Ascending aorta (tissue), 2 donors: ENCODE measurements at places on chromosomes 5 and 9. TPM values are rescaled to one million over a fixed set of nuclear protein-coding genes. Genes with fewer than 3 reads are reported as not detected.

MSX2 gene
- not detected for total RNA-seq

PCSK1 gene
- 3.2 TPM for total RNA-seq

PRR16 gene
- 28.7 TPM for total RNA-seq

CRHBP gene
- 0.32 TPM for total RNA-seq

OR2V2 gene
- not detected for total RNA-seq

CATSPER3 gene
- not detected for total RNA-seq

NADK2 gene
- total RNA-seq, result 18.4 TPM

DNA sequence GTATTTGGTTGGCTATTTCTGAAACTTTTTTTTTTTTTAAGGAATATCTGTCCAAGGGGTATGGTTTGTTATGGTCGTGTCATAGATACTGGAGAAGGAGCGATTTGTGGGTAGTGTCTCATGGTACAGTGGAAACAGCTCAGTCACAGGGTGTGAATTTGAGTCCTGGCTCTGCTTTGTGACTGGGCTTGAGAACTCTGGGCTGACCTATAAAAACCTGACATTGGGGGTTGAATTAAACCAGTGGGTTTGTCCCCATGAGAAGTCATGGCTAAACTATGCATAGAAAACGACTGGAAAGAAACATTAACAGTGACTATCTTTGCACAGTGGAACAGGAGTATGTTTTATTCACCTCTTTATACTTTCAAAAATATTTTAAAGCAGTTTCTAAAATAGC is 54.7 kb downstream of the MACROH2A1 start:
- no peak overlapping the region for H3K27ac ChIP-seq
- H3K4me1 ChIP-seq, result no peaks in the 10 kb centered on the region
- H3K36me3 ChIP-seq, result peaks cover 77% of the 10 kb centered on the region
- H3K27me3 ChIP-seq, result no peaks in the 10 kb centered on the region

DNA sequence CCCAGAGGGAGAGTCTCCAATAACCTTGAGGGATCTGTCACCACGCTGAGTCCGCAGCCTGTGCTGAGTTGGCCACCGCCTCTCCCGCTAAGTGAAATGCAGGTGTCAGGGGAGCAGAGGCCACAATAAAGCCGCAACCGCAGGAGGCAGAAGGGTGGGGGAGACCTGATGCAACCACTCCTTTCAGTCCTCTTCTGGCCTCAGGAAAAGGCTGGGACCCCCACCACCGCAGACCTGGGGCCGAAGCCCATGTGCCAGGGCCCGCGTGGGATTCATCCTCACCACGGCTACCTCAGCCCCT is 576 bp downstream of the MAP1B start:
- H3K36me3 ChIP-seq, result no peaks in the 10 kb centered on the region
- H3K4me1 ChIP-seq, result peaks cover 12% of the 10 kb centered on the region
- peak overlapping the region; percentile 94 for H3K4me3 ChIP-seq
- no peak for DNase-seq
- H3K27me3 ChIP-seq, result no peaks in the 10 kb centered on the region

GRCh38 chr9:95874989-95875304 is 544 bp upstream of the ERCC6L2 start:
- peaks cover 3% of the 10 kb centered on the region for H3K4me1 ChIP-seq
- H3K4me3 ChIP-seq, result no peak overlapping the region
- DNase-seq, result peak; percentile 11
- no peak overlapping the region for H3K27ac ChIP-seq

GRCh38 chr5:151214614-151215545 is 9.0 kb downstream of the CCDC69 start:
- H3K27me3 ChIP-seq, result no peaks in the 10 kb centered on the region
- DNase-seq, result peak; percentile 64
- H3K27ac ChIP-seq, result peak overlapping the region; percentile 10
- H3K4me1 ChIP-seq, result peaks cover 6% of the 10 kb centered on the region
- no peaks in the 10 kb centered on the region for H3K36me3 ChIP-seq
- H3K4me3 ChIP-seq, result no peak overlapping the region

DNA sequence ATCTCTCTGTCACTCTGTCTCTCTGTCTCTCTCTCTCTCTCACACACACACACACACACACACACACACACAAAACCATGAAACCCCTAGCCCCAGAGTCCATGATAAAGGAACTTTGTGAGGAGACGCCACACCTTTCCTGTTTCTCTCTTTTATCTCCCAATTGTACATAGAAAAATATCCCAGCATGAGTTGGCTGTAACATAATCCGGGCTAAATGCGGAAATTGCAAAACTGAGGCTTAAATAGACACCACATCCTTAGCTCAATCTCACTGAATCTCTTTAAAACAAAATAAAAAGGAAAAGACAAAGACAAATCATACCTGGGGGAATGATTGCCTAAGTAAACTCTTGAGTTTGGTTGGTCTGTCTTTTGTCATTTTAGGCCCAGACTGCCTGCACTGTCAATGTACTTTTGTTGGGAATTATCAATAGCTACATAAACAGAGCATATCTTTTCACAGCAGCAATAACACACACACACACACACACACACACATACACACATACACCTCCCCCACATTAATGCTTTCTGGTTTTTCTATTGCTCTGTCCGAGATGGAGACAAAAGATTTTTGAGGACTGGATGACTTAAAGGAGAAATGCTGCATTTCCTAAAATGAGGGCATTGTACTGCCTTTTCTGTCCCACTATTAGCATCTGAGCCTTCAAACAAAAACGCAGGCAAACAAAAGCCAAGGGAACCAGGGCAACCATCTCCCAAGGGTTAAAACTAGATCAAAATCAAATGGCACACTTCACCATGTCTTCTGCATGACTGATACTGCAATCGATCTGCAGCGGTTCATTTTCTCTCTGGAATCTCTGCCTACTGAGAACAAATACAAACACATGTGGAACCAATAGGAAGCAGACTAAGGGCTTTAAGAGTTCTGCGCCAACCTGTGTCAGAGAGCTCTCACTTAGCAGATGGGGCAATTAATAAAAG is 321.5 kb downstream of the NFIB start:
- peaks cover 2% of the 10 kb centered on the region for H3K4me1 ChIP-seq
- H3K27me3 ChIP-seq, result no peaks in the 10 kb centered on the region
- DNase-seq, result no peak
- peak overlapping the region; percentile 1 for H3K27ac ChIP-seq
- no peaks in the 10 kb centered on the region for H3K36me3 ChIP-seq

DNA sequence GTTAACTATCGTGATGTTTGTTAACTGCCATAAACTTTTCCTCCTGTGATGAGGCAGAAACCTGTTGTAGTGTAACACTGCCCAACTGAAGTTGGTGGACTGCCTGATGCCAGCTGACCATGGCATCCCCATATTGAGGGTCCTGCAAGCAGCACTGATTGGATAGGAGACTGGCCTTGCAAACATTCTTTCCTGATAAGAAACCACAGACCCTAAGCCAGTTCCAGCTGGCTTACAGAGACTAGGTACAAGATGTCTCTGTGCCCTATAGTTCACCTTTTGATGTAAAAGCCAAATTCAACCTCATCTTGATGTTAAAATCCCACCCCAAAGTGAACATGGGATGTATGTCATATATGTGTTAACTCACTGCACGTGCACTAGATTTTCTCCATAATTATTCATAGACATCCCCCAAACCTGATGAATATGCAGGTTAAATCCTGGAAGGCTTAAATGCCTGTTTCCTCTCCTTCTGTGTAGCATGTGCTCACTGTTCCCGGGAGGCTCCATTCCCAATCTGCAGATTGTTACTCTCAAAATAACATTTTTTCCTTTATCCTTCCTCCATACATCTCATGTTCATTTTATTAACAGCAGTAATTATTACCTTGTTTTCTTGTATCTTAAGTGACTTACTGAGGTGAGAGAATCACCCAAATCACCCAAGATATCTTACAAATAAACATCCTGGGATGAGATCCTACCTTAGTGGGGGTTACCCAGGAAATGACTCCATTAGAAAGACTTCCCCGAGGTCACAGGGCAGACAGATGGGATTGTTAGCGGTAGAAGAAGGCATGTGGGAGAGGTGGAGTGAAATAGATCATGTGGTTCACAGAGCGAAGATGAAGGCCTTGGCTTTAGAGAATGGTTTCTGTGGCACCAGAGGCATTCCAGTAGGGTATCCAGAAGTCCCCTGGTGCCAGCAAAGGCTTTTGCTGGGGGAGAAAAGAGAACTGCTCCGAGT is 566.7 kb downstream of the CCDC171 start:
- H3K27ac ChIP-seq, result no peak overlapping the region
- H3K27me3 ChIP-seq, result no peaks in the 10 kb centered on the region
- H3K36me3 ChIP-seq, result no peaks in the 10 kb centered on the region

GRCh38 chr5:138927979-138928378 is 52.8 kb upstream of the LRRTM2 start:
- peaks cover 63% of the 10 kb centered on the region for H3K36me3 ChIP-seq
- no peaks in the 10 kb centered on the region for H3K27me3 ChIP-seq
- no peak overlapping the region for H3K4me3 ChIP-seq
- peaks cover 24% of the 10 kb centered on the region for H3K4me1 ChIP-seq
- DNase-seq, result no peak
- H3K27ac ChIP-seq, result peak overlapping the region; percentile 77

GRCh38 chr5:162769019-162769418 is 668.4 kb upstream of the CCNG1 start:
- no peaks in the 10 kb centered on the region for H3K36me3 ChIP-seq
- H3K4me3 ChIP-seq, result no peak overlapping the region
- no peaks in the 10 kb centered on the region for H3K4me1 ChIP-seq
- no peak overlapping the region for H3K27ac ChIP-seq
- H3K27me3 ChIP-seq, result no peaks in the 10 kb centered on the region

- H3K36me3 ChIP-seq, result no peaks in the 10 kb centered on the region
- no peak overlapping the region for H3K4me3 ChIP-seq
- H3K4me1 ChIP-seq, result no peaks in the 10 kb centered on the region
- DNase-seq, result no peak
- no peak overlapping the region for H3K27ac ChIP-seq
Measured at GRCh38 chr5:96871027-96871399, 5.3 kb upstream of the ERAP2 start.

- H3K4me3 ChIP-seq, result no peak overlapping the region
- no peak for DNase-seq
- H3K4me1 ChIP-seq, result no peaks in the 10 kb centered on the region
Measured at GRCh38 chr5:158722940-158723339, 376.8 kb downstream of the EBF1 start.

DNA sequence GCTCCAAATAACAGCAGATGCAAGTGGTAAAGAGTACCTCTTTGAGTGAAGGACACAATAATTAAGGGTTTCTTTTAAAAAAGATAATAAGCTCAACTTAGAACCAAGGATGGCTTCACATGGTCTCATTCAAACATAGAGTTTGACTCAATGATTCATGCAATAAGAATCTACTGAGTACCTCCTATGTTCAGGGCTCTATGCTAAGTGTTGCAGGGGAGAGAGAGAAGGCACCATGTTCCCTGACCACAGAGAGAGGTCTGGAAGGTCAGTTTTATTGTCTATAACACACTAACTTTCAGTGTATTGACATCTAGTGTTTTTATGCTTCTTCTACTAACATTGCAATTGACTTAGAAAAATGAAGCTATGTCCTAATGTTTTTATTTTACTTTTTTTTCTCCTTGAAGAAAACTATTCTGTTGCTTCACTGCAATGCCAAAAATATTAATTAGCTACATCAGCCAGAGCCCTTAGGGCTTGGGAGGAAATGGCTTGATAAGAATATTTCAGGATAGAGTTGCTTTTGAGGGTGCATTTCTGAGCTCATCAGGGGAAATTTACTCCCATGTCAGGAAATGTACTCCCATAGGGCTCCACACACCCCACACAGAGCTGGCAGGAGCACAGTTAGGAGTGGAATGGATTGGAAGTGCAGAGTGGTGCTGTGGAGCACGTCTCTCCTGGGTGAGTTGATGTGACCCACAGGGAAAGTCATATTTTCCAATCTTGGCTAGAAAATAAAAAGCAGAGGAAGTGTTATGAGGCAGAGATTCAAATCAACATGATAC is 106.6 kb downstream of the PDE8B start:
- H3K36me3 ChIP-seq, result no peaks in the 10 kb centered on the region
- H3K27me3 ChIP-seq, result no peaks in the 10 kb centered on the region
- H3K27ac ChIP-seq, result no peak overlapping the region
- H3K4me1 ChIP-seq, result no peaks in the 10 kb centered on the region

GRCh38 chr5:153907170-153907775 is 131.4 kb downstream of the FAM114A2 start:
- no peak overlapping the region for H3K4me3 ChIP-seq
- peak overlapping the region; percentile 5 for H3K27ac ChIP-seq
- H3K36me3 ChIP-seq, result no peaks in the 10 kb centered on the region
- no peak for DNase-seq
- H3K27me3 ChIP-seq, result no peaks in the 10 kb centered on the region

- H3K27ac ChIP-seq, result no peak overlapping the region
- DNase-seq, result no peak
- peaks cover 2% of the 10 kb centered on the region for H3K36me3 ChIP-seq
- H3K27me3 ChIP-seq, result no peaks in the 10 kb centered on the region
- H3K4me3 ChIP-seq, result no peak overlapping the region
Measured at GRCh38 chr9:105535920-105536668, 21.8 kb upstream of the FKTN start.

DNA sequence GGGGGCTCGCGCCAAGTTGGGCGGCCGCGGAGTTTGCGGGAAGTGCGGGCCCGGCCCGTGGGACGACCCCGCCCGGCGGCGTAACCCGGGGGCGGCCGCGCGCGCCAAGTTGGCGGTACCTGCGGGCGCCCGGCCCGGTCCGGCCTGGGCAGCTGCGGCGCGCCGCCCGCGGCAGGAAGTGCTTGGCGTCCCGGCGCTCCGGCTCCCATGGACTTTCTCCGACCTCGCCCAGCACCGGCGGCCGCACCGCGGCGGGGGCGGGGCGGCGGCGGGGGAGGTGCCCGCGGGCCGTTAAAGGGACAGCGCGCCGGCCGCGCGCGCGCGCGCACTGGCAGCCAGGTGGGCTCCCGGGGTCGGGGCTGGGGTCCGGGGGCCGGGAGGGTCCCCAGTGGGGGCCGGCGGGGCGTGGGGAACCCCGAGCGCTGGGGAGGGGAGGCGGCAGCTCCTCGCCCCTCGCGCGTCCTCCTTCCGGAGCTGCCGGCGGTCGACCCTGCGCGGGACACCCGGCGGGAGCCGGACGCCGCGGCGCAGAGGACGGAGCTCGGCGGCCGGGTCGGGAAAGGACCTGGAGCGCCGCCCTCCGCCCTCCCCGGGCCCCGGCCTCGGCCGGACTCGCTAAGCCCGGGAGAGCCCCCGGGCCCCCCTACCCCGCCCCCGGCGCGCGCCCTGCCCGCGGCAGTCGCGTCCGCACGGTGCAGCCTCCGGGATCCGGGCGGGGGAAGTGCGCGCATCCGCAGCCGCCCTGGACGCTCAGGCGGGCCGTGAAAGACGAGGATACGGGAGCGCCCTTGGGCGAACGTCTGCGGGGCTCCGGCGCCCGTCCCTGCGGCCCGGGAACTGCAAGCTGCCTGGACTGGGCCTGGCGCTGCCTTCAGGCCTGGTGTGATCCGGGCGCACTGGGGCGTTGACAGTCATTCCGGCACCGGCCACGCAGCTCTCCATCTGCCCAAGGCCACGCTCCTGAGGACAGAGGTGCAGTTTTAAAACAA is at the start of gene NACC2:
Gene NACC2, minus strand, starts transcription at position 220 of the 989 bp plus-strand sequence. CDS start 44,768 bp downstream, outside the sequence.
- DNase-seq, result no peak
- peak within 1 kb of the TSS; percentile 91 for H3K27ac ChIP-seq
- no peaks in the 10 kb centered on the region for H3K36me3 ChIP-seq
- H3K27me3 ChIP-seq, result no peaks in the 10 kb centered on the region

DNA sequence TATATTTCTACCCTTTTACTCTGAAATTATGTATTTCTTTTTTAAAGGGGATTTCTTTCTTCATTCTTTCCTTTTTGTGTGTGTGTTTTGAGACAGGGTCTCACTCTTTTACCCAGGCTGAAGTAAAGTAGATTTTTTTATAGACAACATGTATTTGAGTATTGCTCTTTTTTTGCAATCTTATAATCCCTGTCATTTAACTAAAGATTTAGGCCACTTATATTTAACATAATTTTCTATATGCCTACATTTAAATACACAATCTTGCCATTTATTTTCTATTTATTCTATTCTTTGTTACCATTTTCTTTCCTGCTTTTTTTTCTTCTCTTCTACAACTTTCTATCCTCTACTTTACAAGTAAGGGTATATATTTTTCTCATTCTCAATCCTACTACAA is 416.0 kb upstream of the IRX2 start:
- no peak for DNase-seq
- no peak overlapping the region for H3K27ac ChIP-seq
- H3K4me1 ChIP-seq, result no peaks in the 10 kb centered on the region
- no peaks in the 10 kb centered on the region for H3K27me3 ChIP-seq
- H3K4me3 ChIP-seq, result no peak overlapping the region
